Stimulated activated CD8-positive, alpha-beta memory T cell treated with anti-CD3 and anti-CD28 coated beads, Interleukin-15, amount 100 ng/mL, for 4 hours (primary cell): ENCODE measurements at places on chromosomes 4 and X.

GRCh38 chr4:169377367-169377766 lies 106.6 kb upstream of the SH3RF1 start:
- no peak for DNase-seq

- no peak for DNase-seq
Observed at GRCh38 chrX:147890756-147891155, 21.0 kb upstream of the FMR1 start.

DNA sequence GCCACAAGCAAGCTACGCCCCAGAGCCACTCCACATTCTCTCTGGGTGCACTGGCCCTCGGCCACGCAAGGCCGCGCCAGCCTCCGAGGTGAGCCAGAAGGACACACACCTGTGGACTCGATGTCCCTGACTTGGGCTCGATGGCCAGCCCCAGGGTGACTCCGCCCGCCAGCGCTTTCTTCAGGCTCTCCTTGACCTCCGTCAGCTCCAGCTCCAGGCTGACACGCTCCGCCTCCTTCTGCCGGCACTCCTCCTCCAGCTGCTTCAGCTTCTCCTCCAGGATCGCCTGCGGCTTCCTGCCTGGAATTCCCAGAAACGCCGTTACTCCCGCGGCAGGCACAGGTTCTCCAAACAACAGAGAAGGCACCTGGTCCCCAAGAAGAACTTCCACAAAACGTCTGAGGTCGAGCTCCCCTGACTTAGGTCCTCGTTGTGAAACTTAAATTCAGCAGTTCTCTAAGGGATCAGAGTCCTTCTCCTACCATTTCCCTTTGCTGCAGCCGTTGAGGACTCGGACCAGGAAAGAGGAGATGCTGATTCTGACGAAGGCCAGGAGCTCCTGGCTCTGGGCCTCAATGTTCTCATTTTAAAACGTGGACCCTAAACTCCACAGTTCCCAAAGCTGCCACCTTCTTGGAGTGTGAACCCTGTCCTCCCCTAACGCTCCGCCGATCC lies 166.8 kb downstream of the AFAP1 start:
- no peak for DNase-seq

DNA sequence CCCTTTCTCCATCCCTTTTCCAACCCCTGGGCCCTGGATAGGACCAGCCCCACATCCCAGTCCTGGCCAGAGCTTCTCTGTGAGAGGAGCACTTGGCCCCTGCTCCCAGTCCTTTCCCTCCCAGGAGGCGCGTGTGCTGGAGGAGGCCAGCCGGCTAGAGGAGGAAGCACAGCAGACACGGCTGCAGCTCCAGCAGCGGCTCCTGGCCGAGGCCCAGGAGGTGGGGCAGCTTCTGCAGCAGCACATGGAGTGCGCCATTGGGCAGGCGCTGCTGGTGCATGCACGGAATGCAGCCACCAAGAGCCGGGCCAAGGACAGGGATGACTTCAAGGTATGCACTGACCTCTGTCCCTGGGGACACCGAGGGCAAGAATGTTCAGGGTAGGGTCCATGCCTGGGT lies 87.5 kb downstream of the EVC start:
- no peak for DNase-seq

DNA sequence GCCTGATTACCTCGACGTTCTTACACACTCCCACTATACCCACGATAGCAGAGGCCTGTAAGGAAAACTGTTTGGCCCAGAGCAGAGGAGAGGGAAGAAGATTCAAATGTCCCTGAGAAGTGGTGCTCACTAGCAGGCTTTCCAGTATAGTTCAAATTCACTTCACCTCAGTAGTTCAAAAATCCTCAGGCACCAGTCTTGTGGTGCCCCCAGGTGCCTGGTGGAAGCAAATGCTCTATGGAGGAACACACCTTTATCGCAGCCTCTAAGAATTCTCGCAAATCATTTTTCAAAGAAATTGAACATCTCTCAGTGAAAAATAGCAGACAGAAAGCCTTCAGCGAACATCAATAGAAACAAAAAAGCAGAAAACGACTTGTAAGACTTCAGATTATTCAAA lies 12.2 kb upstream of the MTMR1 start:
- no peak for DNase-seq

GRCh38 chrX:38327775-38328081 lies 419 bp upstream of the RPGR start:
- DNase-seq: no peak

- no peak for DNase-seq
Observed at GRCh38 chr4:152185786-152186550, 349.9 kb downstream of the FBXW7 start.

DNA sequence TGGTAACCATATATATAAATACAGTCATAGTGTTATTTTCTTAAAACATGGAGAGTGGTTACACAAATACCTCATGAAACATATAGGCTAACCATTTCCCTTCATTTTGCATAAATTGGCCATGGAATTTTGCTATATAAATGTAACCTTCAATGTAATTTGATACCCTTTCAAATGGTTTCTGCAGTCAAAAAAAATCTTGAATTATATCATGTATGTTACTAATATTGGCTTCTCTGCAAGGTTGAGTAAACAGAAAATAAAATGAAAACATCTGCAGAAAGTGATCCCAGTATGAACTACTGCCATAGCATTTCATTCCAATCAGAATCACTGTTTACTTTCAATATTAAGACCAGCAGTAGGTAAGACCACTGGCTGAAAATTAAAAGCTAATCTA lies 1165.9 kb upstream of the TENM3 start:
- DNase-seq: no peak

DNA sequence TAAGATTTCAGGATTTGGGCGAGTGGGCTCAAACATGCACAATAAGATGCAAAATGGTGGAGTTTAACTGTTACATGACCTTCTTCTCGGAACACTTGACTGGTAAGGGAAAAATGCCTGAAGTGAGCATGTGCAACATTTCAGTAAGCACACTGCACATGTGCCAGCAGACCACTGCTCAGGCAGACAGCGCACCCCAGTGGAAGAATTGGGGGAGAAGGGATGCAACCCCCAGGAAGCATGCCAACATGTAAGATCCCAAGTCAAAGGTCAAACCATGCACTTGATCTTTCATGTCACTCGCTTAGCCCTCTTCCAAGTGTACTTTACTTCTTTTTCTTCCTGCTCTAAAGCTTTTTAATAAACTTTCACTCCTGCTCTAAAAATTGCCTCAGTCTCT lies 256.3 kb downstream of the CENPC start:
- no peak for DNase-seq

DNA sequence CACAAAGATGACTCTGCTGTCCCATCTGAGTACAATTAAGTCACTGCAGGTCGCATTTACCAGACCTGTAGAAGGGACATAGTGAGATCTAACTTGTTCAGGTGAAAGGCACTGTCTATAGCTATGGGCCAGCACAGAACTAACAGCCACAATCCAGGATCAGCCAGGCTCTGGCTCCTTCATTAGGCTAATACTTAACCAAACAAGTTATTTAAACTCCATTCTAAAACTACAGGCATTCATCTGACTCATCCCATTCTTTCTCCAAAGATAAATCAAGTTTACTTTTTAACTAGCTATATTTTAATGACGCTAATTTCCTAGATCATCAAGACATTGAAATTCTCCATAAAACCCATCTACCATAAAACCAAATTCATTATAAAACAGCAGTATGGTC lies 62.5 kb downstream of the STX18 start:
- no peak for DNase-seq

DNA sequence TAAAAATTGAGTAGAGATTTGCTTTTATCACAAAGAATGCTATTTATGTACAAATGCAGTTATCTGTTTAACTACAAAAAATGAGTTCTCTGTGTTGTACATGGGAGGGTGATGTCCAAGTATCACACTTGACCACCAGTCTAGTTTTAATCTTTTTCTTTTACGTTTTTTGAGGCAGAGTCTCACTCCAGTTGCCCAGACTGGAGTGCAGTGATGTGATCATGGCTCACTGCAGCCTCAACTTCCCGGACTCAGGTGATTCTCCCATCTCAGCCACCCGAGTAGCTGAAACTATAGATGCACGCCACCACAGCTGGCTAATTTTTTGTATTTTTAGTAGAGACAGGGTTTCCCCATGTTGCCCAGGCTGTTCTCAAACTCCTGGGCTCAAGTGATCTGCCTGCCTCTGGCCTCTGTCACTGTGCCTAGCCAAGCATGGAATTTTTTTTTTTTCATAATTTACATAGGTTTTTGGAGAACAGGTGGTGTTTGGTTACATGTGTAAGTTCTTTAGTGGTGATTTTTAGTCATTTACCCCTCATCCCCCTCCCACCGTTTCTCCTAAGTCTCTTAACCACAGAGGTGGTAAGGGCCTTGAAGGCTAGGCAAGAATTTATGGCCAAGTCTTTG lies 47.9 kb upstream of the RPA4 start:
- DNase-seq: no peak

DNA sequence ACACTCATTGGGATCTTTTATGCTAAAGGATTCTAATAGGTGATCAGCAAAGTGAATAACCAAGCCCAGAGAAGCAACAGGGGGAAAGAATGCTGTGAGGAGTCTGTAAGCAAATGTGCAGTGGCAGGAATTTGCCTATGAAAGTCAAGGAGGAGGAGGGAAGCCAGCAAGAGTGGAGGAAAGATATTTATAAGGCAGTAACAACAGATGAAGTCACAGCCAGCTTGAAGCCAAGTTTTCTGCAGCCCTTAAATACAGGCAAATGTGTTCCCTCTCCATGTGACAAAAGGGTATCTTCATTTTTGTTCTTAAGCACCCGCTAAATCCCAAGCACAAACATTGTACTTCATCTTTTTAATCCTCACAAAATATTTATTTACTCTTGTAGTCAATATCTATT lies 275.0 kb upstream of the CLNK start:
- no peak for DNase-seq

DNA sequence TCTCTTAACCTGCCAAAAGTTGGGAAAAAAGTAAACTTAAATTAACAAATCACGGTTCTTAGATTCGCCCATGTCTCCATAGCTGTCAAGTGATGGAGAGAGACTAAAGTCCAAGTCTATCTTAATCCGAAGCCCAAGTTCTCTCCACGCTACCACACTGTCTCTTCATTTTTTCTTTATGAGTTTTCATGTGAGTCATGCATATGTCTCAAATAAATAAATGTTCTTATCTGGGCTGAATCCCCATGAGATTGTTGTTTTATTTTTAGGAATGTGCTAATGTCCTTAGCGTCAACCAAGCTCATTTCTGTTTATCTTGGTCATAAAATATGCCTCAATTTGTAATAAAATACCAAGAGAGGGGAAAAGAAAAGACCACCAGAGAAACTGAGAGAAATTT lies 169.3 kb downstream of the RCHY1 start:
- DNase-seq: no peak

DNA sequence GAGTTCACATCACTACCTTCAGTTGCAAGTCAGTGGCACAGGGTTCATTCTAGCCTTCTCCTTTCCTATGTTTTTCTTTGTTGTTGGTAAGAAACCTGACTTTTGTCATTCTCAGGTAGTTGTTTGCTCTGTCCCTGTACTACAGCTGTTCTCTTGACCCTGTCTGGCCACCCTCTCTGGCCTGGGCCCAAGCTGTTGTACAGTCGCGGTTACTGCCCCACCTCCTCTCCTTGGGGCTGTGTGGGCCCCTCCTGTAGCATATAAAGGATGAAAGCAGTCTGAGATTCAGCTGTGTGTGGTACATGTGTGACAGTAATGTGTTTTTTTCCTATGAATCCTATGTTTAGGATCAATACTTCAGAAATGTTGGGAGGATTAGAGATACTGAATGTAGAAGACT lies 12.5 kb downstream of the MOB1B start:
- DNase-seq: no peak

- DNase-seq: no peak
Observed at GRCh38 chrX:43836435-43837184, 45.6 kb downstream of the MAOB start.

- DNase-seq: no peak
Observed at GRCh38 chr4:25538430-25538829, 117.2 kb upstream of the SLC34A2 start.
